ENCODE measurements at places on chromosomes 16 and 17.

- DNase-seq = no peak
Measured at GRCh38 chr17:10091046-10091445, 107.4 kb downstream of the GAS7 start.

DNA sequence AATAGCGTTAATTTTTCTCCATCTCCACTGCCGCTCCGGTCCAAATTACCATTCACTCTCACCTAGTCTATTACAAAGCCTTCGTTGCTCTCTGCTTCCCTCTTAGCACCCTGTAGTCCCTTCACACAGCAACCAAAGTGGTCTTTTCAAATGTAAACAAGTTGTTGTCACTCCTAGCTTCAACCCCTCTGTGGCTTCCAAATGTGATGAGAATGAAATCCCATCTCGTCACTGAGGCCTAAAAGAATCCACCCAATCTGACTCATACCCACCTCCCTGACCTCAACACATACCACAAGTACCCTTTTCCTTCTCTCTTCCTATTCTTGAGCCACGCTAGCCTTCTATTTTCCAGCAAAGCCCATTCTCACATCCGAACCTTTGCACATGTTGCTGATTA is 2.2 kb upstream of the PELP1 start:
- no peak for DNase-seq

DNA sequence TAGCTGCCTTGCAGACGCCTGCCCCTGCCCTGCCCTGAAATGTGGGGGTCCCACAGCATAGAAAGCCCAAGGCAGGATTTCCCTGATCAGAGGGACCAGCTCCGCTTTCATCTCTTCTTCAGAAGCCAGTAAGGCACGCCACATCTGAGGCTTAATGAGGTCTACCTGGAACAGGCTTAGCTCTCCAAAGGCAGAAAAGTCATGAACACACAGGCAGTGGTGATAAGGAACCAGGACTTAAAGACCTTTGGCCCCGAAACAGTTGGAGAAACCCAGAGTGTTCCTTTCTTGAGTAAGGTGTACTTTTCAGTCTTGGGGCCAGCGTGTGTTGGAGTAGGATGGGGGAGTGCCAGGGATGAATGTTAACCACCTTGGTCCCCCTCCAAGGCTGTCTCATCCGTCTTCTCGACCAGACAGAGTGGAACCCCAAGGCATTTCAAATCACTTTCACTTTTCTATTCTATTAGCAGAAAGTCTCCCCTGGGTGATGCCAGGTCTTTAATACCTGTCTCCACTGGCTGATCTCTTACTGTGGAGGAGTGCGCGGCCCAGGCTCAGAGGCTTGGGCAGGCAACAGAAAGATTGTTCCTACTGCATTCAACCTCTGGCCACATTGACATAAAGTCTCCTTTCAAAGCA is 43.9 kb downstream of the TMEM186 start:
- no peak for DNase-seq

DNA sequence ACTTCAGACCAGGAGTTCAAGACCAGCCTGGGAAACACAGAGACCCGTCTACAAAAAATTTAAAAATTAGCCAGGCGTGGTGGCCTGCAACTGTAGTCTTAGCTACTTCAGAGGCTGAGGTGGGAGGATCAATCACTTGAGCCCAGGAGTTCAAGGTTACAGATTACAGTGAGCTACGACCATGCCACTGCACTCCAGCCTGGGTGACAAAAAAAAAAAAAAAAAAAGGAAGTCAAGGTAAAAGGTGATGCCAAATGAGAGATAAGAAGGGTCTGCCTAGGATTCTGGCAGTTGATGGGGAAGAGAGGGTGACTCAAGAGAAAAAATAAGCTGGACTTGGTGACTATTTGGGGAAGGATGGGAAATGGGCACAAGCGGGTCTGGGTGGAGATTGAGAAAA is 32.5 kb downstream of the MYO18A start:
- DNase-seq = no peak

- peak; percentile 75 for DNase-seq
Measured at GRCh38 chr16:30112197-30113030, 923 bp downstream of the GDPD3 start.

DNA sequence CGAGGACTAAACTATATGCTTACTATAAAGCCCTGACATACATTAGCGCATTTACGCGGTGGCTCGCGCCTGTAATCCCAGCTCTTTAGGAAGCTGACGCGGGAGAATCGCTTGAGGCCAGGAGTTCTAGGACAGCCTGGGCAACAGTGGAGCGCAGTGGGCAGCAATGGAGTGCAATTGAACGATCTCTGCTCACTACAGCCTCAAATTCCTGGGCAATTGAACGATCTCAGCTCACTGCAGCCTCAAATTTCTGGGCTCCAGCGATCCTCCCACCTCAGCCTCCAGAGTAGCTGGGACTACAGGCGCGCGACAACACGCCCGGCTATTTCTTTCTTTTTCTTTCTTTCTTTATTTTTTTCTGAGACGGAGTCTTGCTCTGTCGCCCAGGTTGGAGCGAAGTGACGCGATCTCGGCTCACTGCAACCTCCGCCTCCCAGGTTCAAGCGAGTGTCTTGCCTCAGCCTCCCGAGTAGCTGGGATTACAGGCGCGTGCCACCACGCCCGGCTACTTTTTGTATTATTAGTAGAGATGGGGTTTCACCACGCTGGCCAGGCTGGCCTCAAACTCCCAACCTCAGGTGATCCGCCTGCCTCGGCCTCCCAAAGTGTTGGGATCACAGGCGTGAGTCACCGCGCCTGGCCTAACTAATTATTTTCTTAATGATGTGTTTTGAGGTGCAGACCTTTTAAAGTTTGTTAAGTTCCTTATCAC is 506 bp upstream of the COG7 start:
- no peak for DNase-seq

DNA sequence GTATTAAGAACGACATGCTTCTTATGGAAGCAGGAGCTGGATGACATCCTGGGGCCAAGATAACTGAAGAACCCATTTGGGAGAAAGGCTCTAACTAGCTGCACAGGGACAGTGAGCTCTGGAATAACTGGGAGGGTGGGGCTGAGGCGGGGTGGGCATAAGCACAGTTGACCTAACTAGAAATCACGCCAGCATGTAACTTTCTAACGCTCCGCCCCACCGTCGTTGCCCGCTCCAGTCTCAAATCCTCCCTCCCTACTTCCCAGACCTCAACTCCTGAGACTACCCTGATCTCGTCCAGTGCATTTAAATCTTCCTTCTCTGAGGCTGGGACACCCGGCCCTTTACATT is 436 bp downstream of the PHB1 start:
- no peak for DNase-seq

GRCh38 chr16:84443166-84443802 is 61.2 kb downstream of the MEAK7 start:
- no peak for DNase-seq
